ENCODE measurements at places on chromosomes 1 and 21.

DNA sequence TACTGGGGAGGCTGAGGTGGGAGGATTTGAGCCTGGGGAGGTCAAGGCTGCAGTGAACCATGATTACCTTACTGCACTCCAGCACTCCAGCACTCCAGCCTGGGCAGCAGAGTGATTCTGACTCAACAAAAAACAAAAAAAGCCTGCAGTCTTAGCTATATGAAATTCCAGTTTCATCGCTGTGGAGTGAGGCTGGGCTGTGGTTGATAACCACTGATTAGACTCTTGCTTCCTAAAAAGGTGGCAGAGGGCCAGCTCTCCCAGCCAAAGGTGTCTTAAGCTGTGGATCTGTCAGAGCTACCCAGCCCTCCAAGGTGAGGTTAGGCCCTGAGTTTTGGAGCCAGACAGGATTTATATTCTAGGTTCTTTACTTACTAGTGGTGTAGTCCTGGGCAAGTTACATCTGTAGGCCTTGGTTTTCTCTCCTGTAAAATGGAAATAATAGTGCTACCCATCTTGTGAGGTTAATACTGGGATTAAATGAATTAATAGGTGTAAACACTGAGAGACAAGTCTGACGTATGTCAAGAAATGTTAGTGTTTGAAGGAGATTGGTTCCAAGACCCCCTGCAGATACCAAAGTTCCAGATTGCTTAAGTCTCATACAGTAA, 35.9 kb downstream of the TMCC2 start:
- no peak for ATAC-seq

GRCh38 chr1:61496501-61496900, 228.4 kb downstream of the TM2D1 start:
- ATAC-seq = no peak

- ATAC-seq = no peak
Observed at GRCh38 chr1:181001091-181001780, 21.4 kb downstream of the STX6 start.

GRCh38 chr1:2137257-2138121, 57.1 kb downstream of the FAAP20 start:
- no peak for ATAC-seq

- no peak for ATAC-seq
Observed at GRCh38 chr1:170410401-170411166, 121.4 kb upstream of the GORAB start.

DNA sequence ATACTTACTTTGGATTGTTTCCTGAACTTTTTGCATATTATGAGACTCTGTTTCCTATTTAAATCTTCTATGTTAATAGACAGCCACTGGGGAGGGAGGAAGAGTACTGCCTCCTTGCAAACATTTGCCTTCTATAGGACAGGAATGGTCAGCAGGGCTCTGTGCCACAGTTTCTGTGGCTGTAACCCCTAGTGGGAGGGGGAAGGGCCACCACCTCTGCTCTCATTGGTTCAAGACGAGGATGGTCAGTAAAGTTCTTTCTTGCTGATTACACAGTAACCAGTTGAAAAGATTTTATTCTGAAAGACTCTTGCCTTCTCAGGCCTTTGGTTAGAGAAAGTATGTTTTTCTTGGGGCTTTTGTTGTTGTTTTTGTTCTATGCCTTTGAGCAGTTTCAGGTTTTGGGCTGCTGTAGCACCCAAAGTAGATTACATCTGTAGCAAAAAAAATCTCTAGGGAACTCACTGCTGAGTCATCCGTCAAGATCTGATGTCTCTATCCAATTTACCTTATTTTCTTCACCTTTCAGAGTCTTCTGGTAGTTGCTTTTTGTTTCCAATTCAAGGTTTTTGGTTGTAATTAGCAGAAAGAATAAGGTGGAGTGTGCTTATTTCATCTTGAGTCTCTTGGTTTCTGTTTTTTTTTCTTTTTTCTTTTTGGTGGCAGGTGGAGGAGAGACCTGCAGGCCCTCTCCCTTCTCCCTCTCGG, 23.1 kb downstream of the SLC35A3 start:
- ATAC-seq = no peak

DNA sequence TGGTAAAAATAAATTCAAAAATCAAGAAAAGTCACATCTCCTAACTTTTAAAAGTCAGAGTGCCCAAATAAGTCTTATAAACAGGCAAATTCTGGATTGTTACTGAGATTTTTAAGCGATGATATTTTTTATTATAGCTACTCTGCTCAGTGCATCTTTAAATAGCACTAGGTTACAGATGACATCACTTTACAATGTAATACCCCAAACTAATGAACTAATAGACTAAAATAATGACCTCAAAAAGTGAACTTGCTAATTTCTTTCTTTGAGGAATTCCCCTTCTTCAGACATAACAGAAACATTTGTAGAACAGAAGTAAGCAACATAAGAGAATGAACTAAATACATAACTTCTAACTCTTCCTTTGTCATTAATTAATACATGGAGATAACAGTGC, 33.0 kb upstream of the ACTA1 start:
- no peak for ATAC-seq

- peak; percentile 28 for ATAC-seq
Observed at GRCh38 chr1:12344596-12345349, 114.9 kb downstream of the VPS13D start.

DNA sequence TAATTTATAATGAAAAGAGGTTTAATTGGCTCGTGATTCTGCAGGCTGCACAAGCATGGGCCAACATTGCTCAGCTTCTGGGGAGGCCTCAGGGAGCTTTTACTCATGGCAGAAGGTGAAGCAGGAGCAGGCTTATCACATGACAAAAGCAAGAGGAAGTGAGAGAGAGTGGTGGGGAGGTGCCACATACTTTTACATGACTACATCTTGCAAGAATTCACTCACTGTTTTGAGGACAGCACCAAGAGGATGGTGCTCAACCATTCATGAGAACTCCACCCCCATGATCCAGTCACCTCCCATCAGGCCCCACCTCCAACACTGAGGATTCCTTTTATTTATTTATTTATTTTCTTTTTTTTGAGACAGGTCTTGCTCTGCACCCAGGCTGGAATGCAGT, 5.5 kb upstream of the PLEKHM2 start:
- no peak for ATAC-seq

DNA sequence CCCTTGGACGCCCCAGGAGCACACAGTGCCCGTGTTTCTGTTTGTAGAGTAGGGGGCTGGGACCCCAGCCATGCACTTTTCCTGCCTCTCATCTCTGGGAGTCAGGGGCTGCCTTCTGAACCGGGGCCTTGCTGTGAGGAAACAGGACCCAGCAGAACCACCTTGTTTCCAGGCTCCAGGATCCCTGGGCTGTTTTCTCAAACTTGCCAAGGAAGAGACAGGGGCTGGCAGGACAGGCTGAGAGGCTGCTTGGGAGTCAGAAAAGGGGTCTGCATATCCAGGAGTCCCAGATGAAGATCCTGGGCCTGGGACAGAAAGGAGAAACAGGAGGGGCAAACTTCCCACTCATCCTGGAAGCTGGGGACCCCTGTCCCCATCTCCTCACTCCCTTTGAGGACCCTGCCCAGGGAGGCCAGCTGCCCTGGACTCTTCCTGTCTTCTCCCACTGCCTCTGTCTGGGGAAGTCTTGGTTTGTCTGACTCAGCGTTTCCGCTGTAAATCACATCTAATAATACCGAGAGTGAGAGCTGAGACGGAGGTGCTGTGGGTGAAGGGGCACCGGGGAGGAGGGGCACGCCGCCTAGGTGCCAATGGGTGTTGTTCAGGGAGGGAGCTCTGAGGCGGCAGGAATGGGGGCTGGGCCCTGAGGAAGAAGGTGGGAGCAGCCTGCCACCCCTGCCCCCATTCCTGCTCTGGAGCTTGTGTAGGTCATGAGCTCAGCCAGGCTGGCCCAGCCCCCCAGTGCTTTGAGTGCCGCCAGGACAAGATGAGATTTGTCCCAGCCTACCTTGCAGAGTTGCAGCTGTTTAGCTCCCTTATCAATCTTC, 16.7 kb downstream of the POU3F1 start:
- ATAC-seq = peak; percentile 64

DNA sequence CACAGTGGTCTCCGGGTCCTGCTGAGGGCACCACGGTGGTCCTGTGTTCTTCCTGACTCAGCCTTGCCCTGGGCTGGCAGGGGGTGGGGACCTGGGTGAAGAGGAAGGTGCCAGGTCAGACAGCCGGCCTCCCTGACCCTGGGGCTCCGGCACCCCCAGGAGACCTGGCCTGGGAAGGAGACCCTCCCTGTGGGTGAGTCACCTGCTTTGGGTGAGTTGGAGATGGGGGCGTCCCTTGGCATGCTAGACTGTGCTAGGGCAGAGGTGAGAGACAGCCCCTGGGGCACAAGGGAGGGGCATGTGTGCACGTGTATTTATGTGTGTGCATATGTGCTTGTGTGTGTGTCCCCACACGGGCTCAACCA, 23.4 kb downstream of the SPSB1 start:
- ATAC-seq = peak; percentile 26

Data from activated CD4-positive, CD25-positive, alpha-beta regulatory T cell treated with anti-CD3 and anti-CD28 coated beads, Interleukin-2, amount 50 U/mL, for 24 hours (primary cell).